ENCODE measurements at places on chromosomes 1 and 21.

GRCh38 chr1:37606481-37607263, 10.9 kb upstream of the GNL2 start:
- peaks cover 68% of the 10 kb centered on the region for H3K27me3 ChIP-seq
- no peaks in the 10 kb centered on the region for H3K36me3 ChIP-seq
- no peak for DNase-seq
- H3K4me1 ChIP-seq: no peaks in the 10 kb centered on the region

DNA sequence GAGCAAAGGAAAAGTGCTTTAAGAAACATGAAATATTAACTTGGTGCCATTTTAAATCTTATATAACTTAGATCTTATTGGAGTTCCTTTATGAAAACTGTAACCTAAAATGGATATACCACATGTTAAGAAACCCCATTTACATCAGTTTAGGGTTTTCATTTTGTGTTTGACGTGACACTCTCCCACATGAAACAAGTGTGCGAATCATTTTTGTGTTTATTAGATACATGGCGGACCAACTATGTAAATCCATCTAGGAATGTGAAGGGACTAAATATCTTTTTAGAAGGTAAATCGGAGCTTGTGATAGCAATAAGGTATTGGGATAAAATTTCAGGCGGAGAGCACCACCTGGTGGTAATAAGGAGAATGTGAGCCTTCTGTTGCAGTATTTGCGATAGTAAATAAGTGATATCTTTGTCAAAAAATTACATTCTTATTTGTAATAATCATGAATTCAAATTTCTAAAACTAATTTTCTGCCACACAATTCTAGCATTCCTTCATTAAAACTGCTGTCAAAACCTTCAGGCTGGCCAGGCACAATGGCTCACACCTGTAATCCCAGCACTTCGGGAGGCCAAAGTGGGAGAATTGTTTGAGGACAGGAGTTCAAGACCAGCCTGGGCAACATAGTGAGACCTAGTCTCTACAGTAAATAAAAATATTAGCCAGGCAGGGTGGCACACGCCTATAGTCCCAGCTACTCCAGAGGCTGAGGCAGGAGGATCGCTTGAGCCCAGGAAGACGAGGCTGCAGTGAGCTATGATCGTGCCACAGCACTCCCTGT, 31.3 kb downstream of the SMAP2 start:
- no peaks in the 10 kb centered on the region for H3K27me3 ChIP-seq
- H3K4me3 ChIP-seq: no peak overlapping the region
- no peaks in the 10 kb centered on the region for H3K36me3 ChIP-seq
- no peak overlapping the region for H3K27ac ChIP-seq

DNA sequence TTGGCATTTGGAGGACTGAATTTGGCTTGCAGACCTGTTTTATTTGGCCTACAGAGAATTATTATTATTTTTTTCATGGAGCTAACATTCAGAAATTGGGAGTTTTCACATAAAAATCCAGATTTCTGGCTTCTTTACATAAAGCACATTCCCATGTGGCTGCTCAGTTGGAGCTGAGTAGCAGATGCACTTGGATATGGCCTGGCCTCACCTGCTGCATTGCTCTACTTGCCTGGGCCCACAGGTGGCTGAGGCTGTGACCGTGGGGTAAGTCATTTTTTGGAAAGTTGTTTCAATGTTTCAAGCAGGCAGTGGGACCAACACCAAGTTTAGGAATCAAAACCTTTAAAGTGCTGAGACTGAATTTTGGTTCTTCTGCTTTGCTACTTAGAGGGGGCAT, 56.7 kb downstream of the GADD45A start:
- no peaks in the 10 kb centered on the region for H3K27me3 ChIP-seq
- no peak overlapping the region for H3K4me3 ChIP-seq
- H3K4me1 ChIP-seq: peaks cover 6% of the 10 kb centered on the region
- H3K27ac ChIP-seq: no peak overlapping the region

DNA sequence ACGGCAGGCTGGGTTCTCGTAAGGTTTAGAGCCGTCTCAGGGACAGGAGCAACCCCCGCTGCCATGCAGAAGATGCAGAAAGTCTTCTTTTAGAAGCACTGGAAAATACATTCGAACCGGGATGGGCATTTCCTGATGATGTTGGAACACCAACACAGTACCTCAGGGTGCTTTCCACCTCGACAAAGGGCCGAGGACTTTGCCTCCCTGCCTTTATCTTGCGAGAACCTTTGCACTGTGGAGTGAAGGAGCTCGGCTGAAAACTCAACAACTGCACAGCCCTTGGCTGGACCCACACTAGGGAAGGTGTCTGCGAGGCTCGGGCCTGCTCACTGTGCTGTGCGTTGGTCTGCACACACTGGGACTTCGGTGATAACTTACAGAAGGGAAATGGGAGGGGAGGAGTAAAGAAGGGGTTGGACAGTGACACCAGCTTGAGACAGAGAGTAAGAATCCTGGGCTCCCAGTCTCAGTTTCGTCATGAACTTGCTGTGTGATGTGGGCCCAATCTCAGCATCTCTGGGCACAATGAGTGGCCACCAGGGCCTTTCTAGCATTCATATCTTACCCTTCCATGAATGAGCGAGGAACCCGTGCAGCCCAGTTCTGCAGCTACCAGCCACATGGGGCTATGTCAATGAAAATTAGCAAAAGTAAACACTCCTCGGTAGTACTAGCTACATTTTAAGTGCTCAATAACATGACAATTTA, 18.2 kb downstream of the RCAN1 start:
- no peak overlapping the region for H3K27ac ChIP-seq
- H3K4me3 ChIP-seq: no peak overlapping the region
- no peaks in the 10 kb centered on the region for H3K36me3 ChIP-seq
- no peaks in the 10 kb centered on the region for H3K4me1 ChIP-seq
- DNase-seq: no peak

- H3K36me3 ChIP-seq: no peaks in the 10 kb centered on the region
- H3K27me3 ChIP-seq: peaks cover 4% of the 10 kb centered on the region
- no peak for DNase-seq
- no peak overlapping the region for H3K27ac ChIP-seq
- no peak overlapping the region for H3K4me3 ChIP-seq
- H3K4me1 ChIP-seq: no peaks in the 10 kb centered on the region
These were observed 353.8 kb upstream of the PLXNA2 start for GRCh38 chr1:208598021-208598420.

DNA sequence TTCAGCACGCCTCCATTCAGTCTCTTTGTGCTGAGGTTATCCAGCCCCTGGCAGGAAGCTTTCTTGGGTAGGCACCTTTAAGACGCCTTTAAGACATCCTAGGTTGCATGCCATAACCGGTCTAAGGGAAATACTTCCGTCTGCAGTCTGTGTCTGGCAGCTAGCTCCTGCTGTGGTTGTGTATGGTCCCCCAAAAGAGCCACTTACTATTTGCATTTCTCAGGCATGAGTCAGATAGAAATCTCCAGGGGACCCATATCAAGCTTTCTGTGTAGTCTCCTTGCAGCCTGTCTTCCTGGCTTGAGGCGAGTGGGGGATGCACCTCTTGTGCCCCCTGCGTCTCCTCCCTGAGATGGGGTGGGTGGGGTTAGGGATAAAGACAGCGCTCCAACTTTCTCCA, 10.0 kb upstream of the RYR2 start:
- H3K36me3 ChIP-seq: no peaks in the 10 kb centered on the region
- no peak overlapping the region for H3K4me3 ChIP-seq
- no peak overlapping the region for H3K27ac ChIP-seq

- DNase-seq: no peak
- no peaks in the 10 kb centered on the region for H3K36me3 ChIP-seq
- H3K4me1 ChIP-seq: peaks cover 5% of the 10 kb centered on the region
- no peak overlapping the region for H3K4me3 ChIP-seq
These were observed 129.8 kb upstream of the TIAM1 start for GRCh38 chr21:31473685-31474345.

DNA sequence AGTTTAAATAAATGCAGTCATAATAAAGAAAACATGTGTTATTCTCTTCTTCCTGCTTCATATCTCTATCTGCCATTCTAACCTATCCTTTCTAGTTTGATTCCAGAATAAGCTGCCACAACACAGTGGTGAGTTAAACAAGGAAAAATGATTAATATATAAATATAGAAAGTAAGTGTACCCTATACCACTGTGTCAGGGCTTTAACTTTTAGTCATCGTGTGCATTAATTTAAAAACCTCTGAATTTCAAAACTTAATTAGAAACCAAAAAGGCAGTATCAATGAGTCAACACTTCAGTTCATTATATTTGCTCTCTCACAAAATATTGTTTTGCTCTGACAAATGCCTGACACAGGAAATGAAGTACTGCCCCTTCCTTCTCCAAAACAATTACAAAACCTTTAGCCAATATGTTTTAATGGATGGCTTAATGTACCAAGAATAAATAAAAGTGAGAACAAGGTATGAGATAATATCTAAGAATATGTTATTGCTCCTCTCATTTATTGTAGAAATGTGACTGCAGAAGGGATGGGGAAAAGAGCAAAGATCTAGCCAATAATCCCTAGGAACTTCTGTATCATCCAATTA, 634.8 kb downstream of the KCNT2 start:
- H3K4me3 ChIP-seq: no peak overlapping the region
- no peaks in the 10 kb centered on the region for H3K27me3 ChIP-seq

DNA sequence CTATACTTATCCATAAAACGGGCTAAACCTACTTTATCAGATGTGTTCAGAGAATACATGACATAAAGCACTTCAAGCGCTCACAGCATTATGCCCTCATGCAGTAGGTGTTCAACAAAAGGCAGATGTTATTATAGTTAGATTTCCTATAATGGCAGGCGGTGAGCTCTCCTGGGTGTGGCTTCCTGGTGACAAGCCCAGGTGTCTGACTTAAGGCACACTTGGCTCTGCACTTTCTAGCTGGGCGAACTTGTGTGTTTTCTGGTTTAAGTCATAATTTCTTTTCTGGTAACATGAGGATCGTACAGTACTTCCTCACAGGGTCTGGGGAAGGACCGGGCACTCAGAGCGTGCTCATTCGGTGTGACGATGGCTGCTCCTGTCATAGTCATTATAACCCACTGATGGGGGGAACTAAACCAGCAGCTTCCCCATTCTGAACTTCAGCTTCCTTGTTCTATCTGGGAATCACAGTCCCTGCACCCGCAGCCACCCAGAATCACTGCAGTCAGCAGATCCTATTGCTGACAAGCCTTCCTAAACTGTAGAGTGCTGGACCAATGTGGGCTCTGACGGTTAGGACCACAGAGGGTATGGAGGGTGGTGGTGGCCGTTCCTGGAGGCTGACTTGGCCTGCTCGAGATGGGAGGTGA, 52.8 kb downstream of the IGSF21 start:
- H3K27ac ChIP-seq: no peak overlapping the region
- DNase-seq: no peak
- H3K27me3 ChIP-seq: peaks cover 84% of the 10 kb centered on the region
- no peaks in the 10 kb centered on the region for H3K36me3 ChIP-seq
- no peaks in the 10 kb centered on the region for H3K4me1 ChIP-seq
- H3K4me3 ChIP-seq: no peak overlapping the region

GRCh38 chr1:112061901-112062320, 72.4 kb upstream of the KCND3 start:
- H3K27ac ChIP-seq: no peak overlapping the region
- no peak overlapping the region for H3K4me3 ChIP-seq
- H3K4me1 ChIP-seq: no peaks in the 10 kb centered on the region
- no peak for DNase-seq
- H3K27me3 ChIP-seq: no peaks in the 10 kb centered on the region

- DNase-seq: no peak
- peaks cover 41% of the 10 kb centered on the region for H3K4me1 ChIP-seq
- peaks cover 9% of the 10 kb centered on the region for H3K27me3 ChIP-seq
- H3K27ac ChIP-seq: peak overlapping the region; percentile 96
- H3K4me3 ChIP-seq: no peak overlapping the region
These were observed 94.7 kb upstream of the SLC25A33 start for GRCh38 chr1:9444532-9444931.

DNA sequence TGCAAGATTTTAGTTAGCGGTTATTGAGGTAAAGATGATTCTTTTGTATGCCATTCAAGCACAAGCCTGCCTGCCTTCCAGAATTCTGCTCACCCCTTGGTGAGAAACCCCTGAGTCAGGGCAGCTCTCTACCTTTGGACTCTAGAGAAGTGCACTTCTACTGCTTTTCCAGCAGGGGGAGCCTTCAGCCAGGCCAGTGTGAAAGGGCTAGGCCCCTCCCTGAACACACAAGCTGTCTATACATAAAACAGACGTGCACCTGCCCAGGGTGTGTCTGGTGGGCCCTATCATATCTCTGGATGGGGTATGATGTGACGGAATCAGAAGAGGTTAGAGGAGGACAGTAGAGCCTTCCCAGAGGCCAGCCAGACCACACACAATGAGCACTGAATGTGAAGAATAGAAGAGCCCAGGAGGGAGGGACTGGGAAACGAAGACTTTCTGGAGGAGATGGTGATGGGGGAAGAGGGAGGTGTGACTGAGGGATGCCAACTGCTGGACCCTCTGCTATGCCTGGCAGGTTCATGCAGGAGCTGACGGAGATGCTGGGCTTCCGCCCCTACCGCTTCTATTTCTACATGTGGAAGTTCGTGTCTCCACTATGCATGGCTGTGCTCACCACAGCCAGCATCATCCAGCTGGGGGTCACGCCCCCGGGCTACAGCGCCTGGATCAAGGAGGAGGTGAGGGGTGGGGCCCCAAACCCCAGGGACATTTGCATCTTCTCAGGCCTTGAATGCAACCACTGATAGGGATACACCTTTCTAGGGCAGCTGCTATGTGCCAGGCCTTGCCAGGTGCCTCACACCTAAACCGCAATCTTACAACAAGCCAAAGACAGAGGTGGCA, 13.0 kb upstream of the KCNC4 start:
- peak; percentile 48 for DNase-seq
- no peak overlapping the region for H3K4me3 ChIP-seq
- H3K27ac ChIP-seq: no peak overlapping the region
- no peaks in the 10 kb centered on the region for H3K36me3 ChIP-seq
- peaks cover 8% of the 10 kb centered on the region for H3K4me1 ChIP-seq
- H3K27me3 ChIP-seq: peaks cover 4% of the 10 kb centered on the region

GRCh38 chr1:218466341-218467010, 121.3 kb downstream of the TGFB2 start:
- peaks cover 6% of the 10 kb centered on the region for H3K4me1 ChIP-seq
- no peak for DNase-seq
- no peaks in the 10 kb centered on the region for H3K36me3 ChIP-seq
- no peak overlapping the region for H3K27ac ChIP-seq

DNA sequence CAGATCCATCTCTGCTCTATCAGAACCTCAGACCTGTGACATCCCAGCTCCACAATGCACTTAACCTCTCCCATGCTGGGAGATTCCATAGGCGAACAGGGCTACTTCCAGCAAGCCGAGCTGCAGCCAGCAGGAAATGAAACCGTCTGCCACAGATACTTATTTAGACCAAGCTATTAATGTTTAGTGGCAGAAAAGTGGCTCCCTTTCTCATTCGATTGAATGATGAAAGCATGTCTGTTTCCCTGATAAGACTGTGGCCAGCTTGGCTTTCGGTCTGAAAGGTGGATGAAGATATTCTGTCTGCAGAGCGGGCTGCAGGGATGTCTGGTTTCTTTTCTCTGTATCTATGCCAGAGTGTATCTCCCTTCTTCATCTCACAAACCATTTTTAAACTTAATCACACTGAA, 146.4 kb downstream of the GREM2 start:
- peak overlapping the region; percentile 31 for H3K4me3 ChIP-seq
- peak overlapping the region; percentile 0 for H3K27ac ChIP-seq
- peak; percentile 61 for DNase-seq
- no peaks in the 10 kb centered on the region for H3K36me3 ChIP-seq
- H3K4me1 ChIP-seq: peaks cover 4% of the 10 kb centered on the region
- no peaks in the 10 kb centered on the region for H3K27me3 ChIP-seq

GRCh38 chr1:207221934-207222351, 99.5 kb upstream of the CD55 start:
- no peak for DNase-seq
- no peaks in the 10 kb centered on the region for H3K36me3 ChIP-seq
- H3K27me3 ChIP-seq: no peaks in the 10 kb centered on the region
- no peak overlapping the region for H3K4me3 ChIP-seq
- H3K4me1 ChIP-seq: no peaks in the 10 kb centered on the region

GRCh38 chr1:160455153-160455517, 54.8 kb downstream of the VANGL2 start:
- H3K36me3 ChIP-seq: no peaks in the 10 kb centered on the region
- H3K4me3 ChIP-seq: no peak overlapping the region
- no peak overlapping the region for H3K27ac ChIP-seq
- H3K4me1 ChIP-seq: peaks cover 1% of the 10 kb centered on the region
